ENCODE measurements at places on chromosomes 4 and X.

GRCh38 chr4:24130637-24131036 lies 240.8 kb upstream of the PPARGC1A start:
- no peak for DNase-seq

DNA sequence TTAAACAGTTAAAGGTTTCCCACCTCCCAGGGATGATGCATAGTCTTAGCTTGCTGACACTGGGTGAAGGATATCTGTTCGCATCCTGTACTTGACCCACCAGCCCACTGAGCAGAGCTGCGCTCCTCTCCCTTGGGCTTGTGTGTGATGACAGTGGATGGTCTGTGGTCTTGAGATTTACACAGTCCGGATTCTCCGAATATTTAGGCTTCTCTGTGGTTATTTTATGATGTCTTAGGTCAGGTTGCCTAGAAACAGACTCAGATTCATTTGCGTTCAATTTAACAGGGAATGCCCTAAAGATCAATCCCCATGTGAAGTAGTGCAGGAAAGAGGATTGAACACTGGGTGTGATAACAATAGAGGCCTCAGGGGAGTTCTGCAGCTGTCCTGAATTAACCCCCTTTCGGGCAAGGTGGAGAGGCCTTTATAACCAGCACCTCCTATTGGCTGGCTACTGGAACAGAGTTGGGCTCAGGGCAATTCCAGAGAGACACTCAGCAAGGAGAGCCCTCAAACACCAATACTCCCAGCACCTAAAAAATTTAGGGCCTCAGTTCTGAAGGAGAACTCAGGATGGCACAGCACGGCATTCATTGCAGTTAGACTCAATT lies 653.2 kb upstream of the GALNT7 start:
- DNase-seq = no peak

DNA sequence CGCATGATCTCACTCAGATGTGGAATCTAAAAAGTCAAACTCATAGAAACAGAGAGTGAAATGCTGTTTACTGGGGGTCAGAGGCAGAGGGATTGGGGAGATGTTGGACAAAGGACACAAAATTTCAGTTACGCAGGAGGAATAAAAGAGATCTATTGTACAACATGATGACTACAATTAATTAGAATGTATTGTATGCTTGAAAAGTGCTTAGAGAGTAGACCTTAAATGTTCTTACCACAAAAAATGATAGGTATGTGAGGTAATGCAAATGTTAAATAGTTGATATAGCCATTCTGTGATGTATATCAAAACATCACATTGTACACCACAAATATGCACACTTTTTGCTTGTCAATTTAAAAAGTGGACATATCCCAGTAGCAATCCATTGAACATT lies 36.1 kb upstream of the PHKA2 start:
- DNase-seq = no peak

GRCh38 chr4:22514481-22514880 lies 1.4 kb downstream of the ADGRA3 start:
- no peak for DNase-seq

- peak; percentile 36 for DNase-seq
Measured at GRCh38 chr4:56640621-56641493, 40.2 kb downstream of the HOPX start.

DNA sequence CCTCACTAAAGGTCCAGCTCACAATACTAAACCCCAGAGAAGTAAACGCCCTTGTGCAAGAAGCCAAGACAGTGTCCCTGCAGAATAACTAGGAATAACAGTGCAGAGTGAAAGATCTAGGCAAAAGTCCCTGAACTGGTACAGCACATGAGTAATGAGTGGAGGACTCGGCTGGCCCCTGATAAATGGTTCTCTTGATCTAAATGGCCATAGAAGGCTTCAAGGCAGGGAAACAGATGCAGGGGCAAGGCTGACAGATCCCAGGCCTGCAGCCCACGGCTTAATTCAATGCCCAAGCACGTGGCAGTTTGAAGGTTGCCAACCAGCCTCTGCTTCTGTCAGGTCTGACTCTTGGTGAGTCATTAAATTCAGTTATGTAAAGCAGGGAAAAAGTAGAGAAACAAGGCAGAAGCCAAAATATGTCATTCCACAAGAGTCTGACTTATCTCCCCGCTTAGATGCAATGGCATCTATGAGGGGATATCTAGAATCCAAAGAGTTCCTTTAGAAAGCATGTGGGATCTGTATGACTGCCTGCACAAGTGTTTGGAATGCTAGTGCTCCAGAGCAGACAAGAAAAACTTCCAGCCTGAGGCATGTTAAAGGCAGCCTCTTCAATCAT lies 121.3 kb downstream of the PRDM5 start:
- DNase-seq = no peak

DNA sequence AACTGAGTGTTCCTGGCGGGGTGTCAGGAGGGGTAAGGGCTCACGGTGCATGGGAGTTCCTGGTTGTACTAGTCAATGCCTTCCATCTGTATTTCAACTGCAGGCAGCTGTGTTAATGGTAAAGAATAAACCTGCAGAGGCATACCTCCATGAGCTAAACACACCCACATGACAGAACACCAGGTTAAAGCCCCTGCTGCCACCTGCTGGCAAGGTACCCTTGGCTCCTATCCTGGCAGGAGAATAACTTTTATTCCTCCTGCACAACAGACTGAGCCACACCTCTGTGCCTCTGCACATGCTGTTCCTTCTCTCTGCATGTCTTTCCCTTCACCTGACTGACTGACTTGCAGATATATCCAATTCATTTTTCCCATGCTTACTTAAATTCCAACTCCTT lies 11.1 kb downstream of the ITIH6 start:
- DNase-seq = peak; percentile 41

DNA sequence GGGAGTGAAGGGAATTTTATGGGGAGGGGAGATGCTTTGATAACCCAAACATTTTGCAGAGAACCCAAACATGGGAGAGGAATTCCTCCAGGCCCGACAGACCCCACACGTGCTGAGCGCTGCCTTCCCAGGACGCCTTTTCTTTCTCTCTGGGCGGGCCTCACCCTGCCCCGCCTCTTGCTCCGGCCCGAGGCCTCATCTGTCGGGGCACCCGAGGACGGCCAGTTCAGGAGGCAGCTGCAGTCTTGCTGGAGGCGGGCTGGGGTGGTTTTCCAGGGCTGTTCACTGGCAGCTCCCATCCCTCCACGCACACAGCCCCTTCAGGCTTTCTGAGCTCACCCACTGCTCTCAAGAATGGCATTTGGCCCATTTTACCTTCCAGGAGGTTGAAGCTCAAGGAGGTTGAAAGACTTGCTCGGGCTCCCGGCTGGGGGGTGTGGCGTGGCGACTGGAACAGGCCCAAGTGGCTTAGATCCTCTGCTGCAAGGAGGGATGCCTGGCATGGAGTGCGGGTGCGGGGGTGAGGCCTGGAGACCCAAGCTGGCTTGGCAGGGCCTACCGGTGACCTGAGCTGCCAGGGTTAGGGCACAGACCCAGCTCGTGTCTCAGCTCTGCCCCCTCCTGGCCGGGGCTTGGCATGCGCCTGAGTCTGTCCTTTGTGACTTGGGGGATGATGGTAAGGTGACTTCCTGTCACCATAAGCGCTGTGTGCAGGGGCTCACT lies 99.2 kb downstream of the PSAPL1 start:
- DNase-seq = peak; percentile 20

DNA sequence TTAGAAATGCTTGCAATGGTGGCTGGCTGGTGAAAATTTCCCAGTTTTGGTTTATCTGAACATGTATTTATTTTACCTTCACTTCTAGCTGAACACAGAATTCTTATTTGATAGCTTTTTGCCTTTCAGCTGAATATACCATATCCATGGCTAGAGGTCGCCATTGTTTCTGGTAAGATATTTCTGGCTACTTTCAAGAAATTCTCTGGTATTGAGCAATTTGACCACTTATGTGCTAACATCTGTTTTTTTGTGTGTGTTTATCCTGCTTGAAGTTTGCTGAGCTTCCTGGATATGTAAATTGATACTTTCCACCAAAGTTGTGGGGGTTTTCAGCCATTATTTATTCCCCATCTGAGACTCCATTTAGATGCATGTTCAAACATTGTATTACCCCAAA lies 75.4 kb downstream of the FBXW7 start:
- DNase-seq = no peak

DNA sequence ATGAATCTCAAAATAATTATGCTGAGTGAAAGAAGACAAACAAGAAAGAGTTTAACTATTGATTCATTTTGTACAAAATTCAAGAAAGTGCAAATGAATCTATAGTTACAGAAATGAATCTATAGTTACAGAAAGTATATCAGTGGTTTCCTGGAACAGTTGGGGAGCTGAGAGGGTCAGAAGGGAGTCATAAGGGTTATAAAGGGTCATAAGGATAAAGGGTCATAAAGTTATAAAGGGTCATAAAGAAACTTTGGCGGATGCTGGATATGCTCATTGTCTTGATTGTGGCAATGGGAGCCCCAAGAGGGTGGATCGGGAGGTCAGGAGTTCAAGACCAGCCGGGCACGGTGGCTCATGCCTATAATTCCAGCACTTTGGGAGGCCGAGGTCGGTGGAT lies 26.0 kb upstream of the INTS6L start:
- DNase-seq = no peak

GRCh38 chrX:4831574-4831973 lies 1118.1 kb upstream of the PRKX start:
- no peak for DNase-seq

DNA sequence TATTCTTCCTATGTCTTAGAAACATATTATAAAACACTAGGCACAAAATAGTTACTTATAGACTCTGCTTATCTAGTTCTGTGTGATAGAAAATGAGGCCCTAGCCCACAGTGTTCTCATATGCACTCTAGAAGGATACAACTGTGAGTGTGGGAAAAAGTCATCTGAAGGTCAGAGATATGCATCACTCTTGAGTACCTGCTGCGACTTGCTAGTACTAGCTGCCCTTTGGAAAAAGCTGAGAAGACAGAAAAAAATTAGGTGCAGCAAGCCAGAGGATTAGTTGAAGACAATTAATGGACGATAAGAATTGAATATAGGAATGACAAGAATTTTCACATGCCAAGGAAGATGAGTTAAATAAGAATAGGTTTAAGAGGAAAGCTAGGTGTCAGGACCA lies 61.3 kb downstream of the MTHFD2L start:
- DNase-seq = no peak

DNA sequence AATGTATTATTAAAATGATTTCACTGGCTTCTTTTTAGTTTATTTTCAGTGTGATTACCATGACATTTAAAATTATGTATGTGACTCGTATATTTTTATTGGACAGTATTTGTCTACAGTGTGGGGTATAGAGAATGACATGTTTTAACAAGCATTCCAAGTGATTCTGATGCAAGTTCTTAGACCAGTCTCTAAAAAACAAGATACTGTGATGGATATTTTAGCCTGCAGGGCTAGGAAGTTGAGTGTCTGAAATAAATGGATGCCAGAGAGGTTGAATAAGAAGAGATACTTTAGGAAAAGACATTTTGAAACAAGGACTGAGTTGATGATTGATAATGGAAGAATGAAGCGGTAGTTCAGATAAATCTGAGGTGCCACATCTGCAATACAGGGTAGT lies 3.5 kb upstream of the MAD2L1 start:
- no peak for DNase-seq

DNA sequence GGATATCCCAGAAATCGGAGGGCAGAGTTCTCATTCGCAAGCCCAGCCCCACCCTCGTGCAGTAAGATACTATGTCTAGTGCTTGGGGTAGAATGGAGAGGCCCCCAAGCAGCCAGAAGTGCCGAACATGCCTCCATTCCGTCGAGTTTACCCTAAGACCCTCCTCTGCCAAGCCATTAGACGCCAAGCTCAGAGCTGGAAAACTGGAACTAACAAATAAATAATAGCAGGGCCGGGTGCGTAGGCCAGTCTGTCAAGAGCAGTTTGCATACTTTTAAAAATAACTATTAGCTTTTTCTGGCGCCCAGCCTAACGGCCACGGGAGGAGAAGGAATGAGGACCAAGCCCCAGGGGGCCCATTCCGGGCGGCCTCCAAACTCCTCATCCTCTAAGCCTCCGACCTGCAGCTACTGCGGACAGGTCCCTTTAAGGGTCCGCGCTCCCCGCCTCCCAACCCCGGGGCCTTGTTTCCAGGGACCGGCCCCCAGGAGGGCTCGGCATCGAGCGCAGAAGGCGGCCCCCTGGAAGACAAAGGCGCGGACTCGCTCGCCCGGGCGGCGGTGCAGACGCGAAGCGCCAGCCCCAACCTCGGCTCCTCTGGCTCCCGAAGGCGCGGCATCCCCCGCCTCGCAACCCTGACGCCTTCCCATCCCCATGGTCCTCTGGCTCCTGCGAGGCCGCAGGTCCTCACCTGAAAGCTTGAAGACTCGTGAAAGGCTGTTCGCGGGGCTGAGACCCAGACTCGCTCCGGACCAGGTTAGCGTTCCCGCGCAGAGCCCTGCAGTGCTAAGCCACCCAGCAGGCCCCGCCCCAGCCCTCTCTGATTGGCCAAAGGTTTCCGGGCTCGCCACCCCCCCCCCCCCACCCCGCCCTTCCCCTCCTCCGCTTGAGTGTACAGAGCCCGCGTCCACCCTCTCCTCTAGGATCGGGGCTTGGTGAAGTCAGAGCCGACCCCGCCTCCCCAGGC lies at the start of gene TMSB15A:
Gene TMSB15A (minus strand): TSS at position 765 of the 967 bp plus-strand sequence.
- DNase-seq = peak; percentile 64

DNA sequence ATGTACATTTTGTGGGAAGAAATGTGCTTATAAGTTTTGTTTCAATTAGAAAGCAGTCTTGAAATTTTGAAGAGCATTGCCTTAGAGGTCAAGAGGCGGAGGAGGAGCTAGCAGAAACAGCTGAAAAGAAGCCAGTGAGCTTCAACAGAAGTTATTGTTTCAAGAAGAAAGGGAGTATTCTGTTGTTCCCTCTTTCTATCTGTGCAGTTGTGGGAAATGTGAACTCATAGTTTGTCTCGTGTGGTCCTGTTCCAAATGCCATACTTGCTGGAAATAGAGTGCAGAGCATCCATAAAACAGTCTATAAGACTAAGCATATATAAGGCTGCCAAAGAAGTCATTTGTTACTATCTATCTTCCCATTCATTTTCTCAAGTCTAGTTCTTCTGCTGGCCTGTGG lies 1015.7 kb downstream of the DMD start:
- DNase-seq = no peak

DNA sequence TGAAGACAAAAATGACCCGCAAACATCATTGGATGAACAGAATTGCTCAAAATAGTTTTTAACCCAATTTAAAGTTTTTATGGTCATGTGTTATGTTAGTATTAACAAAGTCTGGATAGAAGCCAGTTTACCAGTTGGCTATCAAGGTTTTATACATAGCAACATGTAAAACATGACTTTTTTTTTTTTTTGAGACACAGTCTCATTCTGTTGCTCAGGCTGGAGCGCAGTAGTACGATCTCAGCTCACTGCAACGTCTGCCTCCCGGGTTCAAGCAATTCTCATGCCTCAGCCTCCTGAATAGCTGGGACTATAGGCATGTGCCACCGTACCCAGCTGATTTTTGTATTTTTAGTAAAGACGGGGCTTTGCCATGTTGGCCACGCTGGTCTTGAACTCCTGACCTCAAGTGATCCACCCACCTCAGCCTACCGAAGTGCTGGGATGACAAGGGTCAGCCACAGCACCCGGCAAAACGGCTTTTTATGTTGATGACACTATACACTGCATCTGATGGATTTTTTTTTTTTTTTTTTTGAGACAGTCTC lies 3.4 kb downstream of the SAT1 start:
- no peak for DNase-seq

- DNase-seq = no peak
Measured at GRCh38 chr4:88223516-88223915, 60.8 kb downstream of the PPM1K start.

- no peak for DNase-seq
Measured at GRCh38 chr4:121358473-121358872, 22.3 kb downstream of the QRFPR start.

All from activated naive CD4-positive, alpha-beta T cell treated with Interleukin-2 at 50 U/mL for 16 hours (primary cell).